ACHN (cell line): ENCODE measurements at places on chromosomes 3 and 15.

GRCh38 chr3:46442576-46443530 lies 21.9 kb downstream of the LTF start:
- DNase-seq = no peak

- DNase-seq = no peak
These were observed 31.5 kb upstream of the LAMP3 start for GRCh38 chr3:183193762-183194689.

DNA sequence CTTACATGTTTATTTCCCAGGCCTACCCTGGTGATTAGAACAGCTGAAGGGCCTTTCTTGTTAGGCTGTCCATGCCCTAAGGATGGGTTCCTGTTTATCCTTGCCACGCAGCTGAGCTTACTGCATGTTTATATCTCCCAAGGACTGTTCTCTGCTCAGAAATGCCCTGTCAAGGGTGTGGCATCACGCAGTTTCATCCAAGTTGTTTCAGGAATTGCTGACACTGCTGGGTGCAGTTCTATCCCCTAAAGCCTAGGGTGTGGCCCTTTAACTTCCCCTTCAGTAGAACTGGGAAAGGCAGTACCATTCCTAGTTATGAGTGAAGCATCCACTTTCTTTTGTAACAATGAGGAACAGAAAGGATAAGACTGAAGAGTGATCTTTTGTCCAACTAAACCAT lies 5.0 kb downstream of the ELL3 start:
- DNase-seq = no peak

DNA sequence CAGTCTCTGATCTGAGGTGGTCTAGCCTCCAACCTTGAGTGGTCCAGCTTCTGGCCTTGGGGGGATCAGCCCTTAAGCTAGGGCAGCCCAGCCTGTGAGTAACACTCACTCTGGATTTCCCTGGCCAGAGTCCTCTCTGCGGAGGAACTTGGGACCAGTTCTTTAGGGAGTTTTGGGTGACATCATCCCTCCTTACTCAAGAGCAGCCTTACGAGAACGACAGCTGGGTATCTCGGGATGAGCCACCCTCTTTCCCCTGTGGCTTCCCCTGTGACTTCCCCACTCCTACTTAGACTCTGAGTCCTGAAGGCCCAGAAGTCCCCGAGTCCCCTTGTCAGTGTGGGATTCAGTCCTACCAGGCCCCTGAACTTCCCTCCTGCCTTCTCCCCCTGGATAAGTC lies 10.2 kb upstream of the PLXND1 start:
- no peak for DNase-seq

DNA sequence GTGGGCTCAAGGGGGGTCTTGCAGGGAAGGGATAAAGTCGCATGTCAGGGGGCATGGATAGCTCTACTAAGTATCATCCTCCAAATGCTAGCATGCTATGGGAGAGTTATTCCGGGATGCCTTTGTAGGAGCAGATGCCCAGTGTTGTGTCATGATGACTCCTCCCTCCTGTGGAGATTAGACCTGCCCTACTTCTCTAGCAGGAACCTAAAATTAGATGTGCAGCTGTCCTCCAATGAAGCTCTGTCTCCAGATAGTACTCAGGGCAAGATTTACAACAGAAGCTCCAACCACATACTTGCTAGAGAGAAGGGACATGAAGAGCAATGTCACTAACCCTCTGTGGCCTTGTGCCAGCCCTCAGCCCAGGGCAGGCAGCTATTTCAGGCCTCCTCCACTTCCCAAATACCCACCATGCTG lies 82.5 kb downstream of the AGBL1 start:
- DNase-seq = no peak

DNA sequence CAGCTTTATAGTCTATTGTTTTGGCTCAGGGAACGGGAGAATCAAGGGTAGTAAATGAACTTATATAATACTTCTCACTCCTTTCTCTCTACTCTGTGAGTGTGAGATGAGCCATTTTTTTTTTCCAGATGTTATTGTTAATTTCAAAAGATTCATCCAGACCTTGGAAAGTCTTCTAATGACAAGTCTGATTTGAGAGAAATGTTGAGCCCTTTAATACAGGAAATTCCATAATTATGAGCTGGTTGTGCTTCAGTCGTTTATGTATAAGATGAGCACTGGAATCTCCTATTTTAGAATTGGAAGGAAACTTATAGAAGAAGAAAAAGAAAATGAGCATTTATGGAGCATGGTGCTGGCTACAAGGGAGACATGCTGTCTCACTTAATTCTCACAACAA lies 92.0 kb downstream of the FBN1 start:
- DNase-seq = no peak

DNA sequence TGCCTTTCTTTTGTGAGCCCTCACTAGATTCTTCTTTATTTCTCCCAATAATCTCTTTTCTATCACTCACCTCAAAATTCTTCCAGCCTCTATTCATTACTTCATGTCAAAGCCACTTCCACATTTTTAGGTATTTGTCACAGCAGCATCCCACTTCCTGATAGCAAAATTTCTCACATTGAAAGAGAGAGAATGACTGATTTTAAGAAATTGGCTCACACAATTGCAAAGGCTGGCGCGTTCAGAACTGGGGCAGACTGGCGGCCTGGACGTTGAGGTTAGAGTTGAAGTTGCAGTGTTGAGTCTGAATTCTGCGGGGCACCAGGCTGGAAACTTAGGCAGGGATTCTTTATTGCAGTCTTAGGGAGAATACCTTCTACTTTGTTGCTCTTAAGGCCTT lies 117.9 kb downstream of the LRRC28 start:
- DNase-seq = no peak

GRCh38 chr3:149965278-149965677 lies 5.4 kb downstream of the PFN2 start:
- no peak for DNase-seq

DNA sequence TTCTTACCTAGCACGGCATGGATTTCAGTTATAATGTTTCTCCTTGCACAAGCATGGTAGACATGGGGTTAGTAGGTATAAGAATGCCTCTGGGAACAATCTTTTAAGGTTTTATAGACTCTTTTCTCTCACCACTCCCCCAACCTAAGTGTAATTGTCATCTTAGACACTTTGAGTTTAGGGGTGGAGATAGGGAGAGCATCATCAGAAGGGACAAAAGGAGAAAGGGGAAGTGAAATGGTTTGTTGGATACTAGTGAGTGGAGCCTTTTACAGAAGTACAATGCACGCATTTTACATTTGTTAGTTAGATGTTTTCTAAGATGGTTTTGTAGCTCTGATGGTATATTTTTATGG lies 189.2 kb downstream of the TP63 start:
- no peak for DNase-seq

DNA sequence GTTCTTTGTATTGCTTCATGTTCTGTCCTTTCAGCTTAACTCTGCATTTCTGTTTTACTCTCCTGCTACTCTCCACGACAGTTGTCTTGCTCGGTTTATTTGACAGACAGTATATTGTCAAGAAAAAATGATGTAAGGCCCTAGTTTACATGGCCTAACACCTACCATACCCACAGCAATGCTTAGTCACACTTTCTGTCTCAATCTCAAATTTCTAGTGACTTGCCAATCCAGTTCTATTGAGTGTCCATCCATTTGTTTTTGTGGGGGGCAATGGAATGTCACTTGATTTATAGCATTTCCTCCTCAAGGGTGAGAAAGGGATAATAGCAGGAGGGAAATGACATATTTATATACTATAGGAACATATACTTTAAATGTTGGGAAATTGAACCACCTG lies 676.2 kb downstream of the NAALADL2 start:
- DNase-seq = no peak

DNA sequence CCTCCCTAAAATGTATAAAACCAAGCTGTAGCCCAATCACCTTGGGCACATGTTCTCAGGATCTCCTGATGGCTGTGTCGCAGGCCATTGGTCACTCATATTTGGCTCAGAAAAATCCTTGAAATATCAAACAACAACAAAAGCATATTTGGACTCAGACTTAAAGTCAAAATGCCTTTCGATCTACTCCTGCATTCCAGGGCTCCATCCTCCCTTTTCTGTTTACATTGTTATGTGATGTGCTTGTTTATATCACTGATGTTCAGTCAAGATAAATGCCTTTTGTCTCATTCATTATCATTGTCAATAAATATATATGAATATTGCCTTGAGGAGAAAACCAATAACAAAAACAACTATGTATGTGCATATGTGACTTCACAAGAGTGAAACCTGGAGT lies 31.7 kb downstream of the HGD start:
- DNase-seq = no peak

- DNase-seq = no peak
These were observed 148.6 kb downstream of the CNTN3 start for GRCh38 chr3:74465715-74466410.

- DNase-seq = no peak
These were observed 49.5 kb upstream of the PCSK6 start for GRCh38 chr15:101538996-101539395.

DNA sequence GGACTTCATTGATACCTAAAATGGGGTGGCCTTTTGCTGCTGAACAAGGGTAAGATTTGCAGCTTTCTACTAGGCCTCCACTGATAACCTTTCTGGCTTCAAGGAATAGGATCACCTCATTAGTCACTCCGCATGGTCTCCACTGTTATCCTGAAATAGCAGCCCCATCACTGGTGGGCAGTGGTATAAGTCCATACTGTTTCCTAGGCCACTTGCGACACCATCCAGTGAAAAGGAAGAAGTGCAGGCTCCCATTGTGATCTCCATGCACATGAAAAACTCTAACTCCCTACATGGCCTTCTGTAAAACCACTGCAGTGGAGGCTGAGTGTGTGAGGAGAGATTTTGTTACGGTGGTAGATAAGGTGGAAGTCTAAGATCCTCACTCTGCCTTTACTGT lies 1455.9 kb downstream of the SI start:
- DNase-seq = peak; percentile 0

GRCh38 chr15:58551764-58552504 lies 120.1 kb downstream of the LIPC start:
- no peak for DNase-seq

- DNase-seq = no peak
These were observed 164.7 kb upstream of the UMPS start for GRCh38 chr3:124565551-124565950.

DNA sequence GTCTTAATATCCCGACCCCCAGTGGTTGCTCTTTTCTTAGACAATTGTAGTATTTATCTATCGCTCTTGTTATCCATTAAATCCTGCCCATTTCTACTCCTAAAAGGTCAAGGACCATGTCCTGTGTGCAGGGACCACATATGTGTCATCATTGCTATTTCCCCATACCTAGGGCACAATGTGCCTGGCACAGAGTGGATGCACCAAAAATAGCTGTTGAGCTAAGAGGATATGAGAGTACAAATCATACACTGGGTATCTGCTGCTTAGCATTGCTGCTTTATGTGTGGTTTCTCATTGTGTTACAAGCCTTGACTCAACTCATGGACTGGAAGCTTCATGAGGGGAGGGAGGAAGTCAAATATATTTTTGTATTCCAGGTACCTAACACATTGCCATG lies 3.4 kb upstream of the MITF start:
- DNase-seq = no peak

DNA sequence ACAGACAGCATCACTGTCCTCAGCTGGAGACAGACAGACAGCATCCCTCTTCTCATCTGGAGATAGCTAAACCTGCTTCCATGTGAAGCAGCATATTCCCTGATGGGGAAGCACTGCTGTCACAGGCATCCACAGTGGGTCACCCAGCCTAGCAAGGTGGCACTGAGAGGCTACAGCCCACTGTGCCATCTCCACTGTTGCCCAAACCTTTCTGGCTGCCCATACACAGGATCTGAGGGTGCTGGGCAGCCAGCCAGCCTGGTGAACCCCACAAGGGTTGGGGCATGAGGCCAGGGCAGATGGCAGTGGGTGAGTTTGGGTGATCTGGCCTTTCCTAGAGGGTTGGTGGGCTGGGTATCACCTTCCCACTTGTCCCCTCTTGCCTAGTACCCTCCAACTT lies 11.7 kb downstream of the CHST13 start:
- no peak for DNase-seq

GRCh38 chr3:141094790-141095545 lies 43.8 kb downstream of the SPSB4 start:
- no peak for DNase-seq

GRCh38 chr15:65920121-65920520 lies 50.8 kb downstream of the RAB11A start:
- no peak for DNase-seq

DNA sequence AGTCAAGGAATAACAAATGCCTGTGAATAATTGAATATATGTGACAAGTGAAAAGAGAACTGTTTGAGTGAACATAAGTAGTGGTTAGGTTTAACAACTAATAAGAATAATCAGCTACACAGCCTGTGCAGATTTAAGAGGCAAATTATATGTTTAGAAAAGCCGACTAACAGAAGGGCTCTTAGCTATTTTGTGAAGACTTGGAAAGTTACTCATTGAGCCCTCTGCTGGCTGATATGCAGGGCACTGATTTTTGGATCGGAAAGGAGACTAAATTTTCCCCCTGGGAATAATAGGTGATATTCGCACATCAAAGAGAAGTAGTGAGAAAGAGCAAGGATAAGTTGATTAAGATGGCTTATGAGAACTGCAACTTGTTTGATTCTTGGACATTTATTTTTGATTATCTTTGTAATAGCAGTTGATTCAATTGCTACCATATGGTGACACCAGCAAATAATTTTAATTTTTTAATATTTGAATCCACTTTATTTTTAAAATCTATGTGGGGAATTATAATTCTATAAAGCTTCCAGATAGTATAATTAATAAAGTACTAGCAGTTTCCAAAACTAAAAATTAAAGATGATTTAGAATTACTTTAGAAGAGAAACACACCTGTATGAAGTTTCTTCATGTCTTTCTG lies 156.2 kb downstream of the NLGN1 start:
- DNase-seq = peak; percentile 65

- DNase-seq = no peak
These were observed 42.0 kb downstream of the SCAPER start for GRCh38 chr15:76863123-76863522.

DNA sequence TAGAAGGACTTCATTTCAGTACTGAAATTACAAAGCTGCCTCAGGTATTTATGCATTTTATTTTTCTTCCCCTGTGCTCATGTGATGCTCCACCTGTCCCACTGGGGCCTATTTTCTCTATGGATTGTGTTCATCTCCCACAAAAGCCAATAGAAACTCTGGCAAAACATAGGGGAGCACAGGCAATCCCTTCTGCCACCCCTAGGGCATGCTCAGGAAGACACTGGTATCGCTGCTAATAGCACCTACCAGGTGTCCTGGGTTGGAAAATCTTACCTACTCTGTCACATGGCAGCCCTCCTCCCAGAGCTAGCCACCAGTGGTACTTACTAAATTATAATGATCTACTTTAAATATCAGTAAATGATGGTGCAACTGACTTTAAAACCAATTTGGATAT lies 427.4 kb downstream of the FGF12 start:
- DNase-seq = no peak
